CMK (cell line): ENCODE measurements at places on chromosomes 1 and 21.

DNA sequence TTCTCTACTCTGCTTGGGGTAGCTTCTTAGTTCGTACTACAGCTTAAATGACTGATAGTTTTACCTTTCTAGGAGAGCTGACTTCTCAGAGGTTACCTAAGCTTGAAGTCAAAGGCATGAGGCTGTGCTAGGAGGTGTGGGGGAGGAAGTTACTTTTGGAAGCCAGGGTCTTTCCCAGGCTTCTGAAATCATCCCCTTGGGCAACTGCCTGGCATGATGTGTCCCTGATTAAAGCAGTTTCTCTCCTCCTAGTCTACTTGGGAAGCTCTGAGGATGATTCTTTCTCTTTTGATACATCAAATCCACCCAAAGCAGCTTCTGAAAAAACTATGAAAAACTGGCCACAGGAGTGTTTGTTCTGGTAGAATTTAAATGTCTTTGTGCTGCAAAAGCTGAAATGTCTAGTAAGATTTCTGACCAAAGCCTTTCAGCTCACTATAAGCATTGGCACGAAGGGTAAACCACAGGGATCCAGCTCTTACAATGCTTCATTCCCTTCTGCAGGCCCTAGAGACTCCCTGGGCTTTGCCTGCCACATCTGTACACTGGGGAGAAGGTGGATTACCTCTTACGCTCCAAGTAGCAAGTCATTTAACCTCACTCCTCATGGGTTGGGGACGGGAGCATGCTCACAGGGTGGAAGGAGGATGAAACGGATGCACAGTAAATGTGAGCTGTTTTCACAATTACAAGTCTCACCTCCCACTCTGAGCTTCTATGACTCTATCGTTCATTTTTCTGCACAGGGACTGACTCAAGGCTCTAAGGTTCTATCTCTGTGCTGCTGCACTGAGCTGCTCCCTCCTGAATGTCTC is 59.6 kb downstream of the RUNX1 start:
- DNase-seq = no peak

DNA sequence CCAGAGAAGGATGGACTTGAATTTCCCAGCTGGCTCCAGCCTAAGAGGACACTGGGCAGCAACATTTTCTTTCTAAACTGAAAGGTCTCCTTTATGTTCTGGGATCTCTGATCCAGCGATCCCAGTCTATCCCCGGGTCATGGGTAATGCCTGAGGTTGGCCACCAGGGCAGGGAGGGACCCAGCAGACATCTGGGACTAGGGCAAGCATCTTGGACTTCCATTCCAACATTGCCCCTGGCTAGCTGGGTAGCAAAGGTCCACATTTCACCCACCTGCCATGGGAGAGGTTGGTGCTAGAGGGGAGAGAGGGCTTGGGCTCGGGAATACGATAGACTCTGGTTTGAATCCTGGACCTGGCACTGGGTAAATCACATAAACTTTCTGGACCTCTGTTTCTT is 84.6 kb downstream of the LRRN2 start:
- DNase-seq = no peak

DNA sequence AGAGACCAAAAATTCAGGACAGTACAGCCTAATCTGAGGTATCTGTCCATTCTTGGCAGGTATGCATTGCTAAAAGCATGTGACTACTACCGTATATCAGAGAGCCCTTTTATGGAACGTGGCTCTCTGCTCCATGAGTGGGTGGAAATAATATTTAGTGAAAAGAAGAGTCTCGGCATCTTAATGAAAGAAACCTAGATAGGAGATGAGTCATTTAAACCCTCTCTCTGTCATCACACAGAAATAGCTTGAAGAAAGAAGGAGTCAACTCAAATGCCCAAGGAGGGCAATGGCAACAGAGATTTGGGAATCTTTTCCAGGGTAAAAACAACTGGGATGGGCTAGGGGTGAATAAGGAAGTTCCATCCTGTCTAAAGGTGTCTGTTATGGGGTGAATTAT is 528.2 kb downstream of the SMYD3 start:
- no peak for DNase-seq

GRCh38 chr21:43639470-43640353 is 19.6 kb downstream of the HSF2BP start:
- no peak for DNase-seq

- DNase-seq = no peak
Observed at GRCh38 chr1:18646091-18646785, 15.6 kb downstream of the PAX7 start.

- no peak for DNase-seq
Observed at GRCh38 chr1:113390871-113391648, 745 bp downstream of the MAGI3 start.

DNA sequence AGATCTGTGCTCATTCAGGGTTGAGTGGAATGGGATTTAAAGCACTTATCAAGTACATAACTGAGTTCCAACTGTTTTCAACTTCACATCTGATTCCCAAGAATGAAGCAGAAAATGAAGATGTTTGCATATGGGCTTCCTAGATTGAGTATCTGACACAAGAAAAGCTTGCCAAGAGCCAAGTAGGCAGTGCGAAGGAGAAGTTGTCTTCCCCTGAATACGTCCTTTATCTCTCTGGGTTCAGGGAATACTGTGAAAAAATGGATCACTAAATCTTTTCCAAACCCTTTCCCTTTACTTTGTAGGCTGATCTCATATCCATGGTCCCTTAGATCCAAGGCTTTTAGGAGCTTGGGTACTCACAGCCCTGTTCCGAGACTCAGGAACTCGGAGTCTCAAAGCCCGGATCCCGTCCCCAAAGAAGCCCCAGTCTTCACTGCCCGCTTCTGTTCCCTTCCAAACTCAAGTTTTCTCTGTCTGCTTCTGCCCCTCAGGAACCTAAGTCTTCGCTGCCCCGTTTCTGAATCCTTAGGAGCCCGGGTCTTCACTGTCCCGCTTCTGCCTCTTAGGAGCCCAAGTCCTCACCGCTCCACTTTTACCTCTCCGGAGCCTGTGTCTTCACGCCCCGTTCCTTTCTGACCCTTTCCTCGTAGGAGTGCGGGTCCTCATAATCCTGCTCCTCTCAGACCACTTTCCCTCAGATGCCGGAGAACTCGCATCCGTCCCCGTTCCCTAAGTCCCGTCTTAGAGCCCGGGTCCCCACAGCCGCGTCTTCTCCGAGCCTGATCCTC is 616 bp downstream of the TAF12 start:
- DNase-seq = no peak
